Suppressor macrophage treated with lipopolysaccharide for 4 hours (primary cell): ENCODE measurements at places on chromosomes 7 and 10.

- DNase-seq: no peak
Observed at GRCh38 chr7:134512271-134512670, 15.1 kb upstream of the AKR1B10 start.

DNA sequence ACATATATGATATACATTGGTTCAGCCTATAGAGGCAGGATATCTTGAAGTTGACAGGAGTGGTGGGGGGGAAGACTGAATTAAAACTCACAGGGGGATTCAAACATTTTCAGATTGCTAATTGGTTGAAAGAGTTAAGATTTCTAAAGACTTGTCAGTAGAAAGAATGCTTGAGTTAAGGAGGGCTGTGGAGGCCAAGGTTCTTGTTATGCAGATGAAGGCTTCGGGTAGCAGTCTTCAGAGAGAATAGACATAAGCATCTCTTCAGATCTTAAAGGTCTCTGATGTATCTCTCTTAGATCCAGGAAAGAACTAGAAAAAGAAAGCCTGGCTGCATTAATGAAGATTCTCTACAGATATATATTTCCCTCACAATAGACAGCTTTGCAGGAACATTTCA is 209.8 kb upstream of the SEMA3D start:
- DNase-seq: no peak

GRCh38 chr10:62081341-62082270 is 180.1 kb downstream of the ARID5B start:
- peak; percentile 21 for DNase-seq

DNA sequence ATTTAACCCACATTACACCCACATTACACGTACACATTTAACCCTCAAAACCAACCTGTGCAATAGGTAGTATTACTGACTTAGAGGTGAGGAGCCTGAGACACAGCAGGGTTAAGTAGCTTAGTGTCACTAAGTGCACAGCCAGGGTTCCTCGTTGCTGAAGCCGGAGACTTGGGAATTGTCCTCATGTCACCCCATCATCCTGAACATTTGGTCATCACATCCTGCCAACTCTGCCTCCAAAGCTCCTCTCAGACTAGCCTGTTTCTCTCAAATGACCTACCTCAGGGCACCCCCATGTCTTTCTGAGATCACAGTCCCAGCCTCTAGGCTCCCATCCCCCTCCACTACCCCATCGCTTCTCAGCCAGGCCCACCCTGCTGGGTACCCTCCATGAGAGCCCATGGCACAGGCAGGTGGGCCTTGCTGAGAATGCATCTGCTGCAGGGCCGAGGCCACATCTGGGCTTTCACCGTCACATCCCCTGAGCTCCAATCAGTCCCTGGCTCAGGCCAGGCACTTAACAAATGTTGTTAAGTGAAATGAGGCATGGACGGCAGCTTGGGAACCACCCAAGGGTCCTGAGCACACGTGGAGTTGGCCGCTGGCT is 21.1 kb upstream of the PCBD1 start:
- no peak for DNase-seq

- no peak for DNase-seq
Observed at GRCh38 chr10:59799421-59799820, 46.2 kb upstream of the MRLN start.

GRCh38 chr7:108308903-108309302 is 147.3 kb downstream of the NRCAM start:
- DNase-seq: peak; percentile 35

- DNase-seq: no peak
Observed at GRCh38 chr10:71827852-71828251, 23.2 kb downstream of the PSAP start.

GRCh38 chr10:31706464-31707092 is 222.1 kb downstream of the ARHGAP12 start:
- no peak for DNase-seq

- peak; percentile 20 for DNase-seq
Observed at GRCh38 chr10:77925410-77925794, 1.2 kb downstream of the DLG5 start.

DNA sequence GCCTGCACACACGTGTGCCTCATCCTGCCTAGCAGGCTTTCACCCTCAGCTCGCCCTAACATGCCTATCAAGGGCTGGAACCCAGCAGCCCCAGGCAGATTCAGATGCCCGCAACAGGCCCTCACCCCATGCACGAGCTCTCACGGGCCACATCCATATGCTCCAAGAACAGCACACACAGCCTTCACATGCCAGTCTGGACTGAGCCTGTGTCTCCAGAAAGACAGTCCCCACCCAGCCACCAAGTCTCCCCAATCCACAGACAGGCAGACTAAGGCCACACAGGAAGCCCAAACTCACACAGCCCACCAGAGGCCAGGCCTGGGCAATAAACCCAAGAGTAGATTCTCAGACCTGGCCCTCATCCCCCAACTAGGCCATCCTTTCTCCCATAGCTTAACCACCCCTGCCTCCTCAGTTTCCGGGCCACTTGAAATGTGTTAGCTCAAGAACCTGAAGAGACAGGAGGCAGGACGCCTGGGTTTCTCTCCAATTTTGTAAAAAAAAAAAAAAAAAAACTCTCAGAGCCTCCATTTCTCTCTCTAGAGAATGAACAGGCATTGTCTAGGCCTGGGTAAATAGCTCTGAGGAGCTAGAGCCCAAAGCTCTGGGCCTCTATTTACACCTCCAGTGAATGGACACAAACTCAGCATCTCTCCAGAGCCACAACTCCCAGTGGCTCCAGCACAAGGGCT is 6.8 kb downstream of the LDB1 start:
- DNase-seq: no peak

- peak; percentile 32 for DNase-seq
Observed at GRCh38 chr10:30438021-30438850, 4.3 kb downstream of the MAP3K8 start.

- DNase-seq: peak; percentile 16
Observed at GRCh38 chr10:117535298-117536071, 7.1 kb upstream of the EMX2 start.

- no peak for DNase-seq
Observed at GRCh38 chr7:66152371-66153191, 37.9 kb downstream of the CRCP start.

DNA sequence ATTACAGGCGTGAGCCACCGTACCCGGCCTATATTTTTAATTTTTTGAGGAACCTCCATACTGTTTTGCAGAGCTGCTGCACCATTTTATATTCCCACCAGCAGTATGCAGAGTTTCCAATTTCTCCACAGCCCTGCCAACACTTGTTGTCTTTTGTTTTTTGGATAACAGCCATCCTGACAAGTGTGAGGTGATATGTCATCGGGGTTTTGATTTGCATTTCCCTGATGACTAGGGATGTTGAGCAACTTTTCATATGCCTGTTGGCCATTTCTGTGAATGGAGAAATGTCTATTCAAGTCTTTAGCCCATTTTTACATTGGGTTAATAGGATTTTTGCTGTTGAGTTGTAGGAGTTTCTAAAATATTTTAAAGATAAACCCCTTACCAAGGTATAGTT is 22.2 kb downstream of the ENTPD7 start:
- DNase-seq: peak; percentile 77

- DNase-seq: no peak
Observed at GRCh38 chr10:35324196-35324595, 12.1 kb upstream of the CCNY start.

DNA sequence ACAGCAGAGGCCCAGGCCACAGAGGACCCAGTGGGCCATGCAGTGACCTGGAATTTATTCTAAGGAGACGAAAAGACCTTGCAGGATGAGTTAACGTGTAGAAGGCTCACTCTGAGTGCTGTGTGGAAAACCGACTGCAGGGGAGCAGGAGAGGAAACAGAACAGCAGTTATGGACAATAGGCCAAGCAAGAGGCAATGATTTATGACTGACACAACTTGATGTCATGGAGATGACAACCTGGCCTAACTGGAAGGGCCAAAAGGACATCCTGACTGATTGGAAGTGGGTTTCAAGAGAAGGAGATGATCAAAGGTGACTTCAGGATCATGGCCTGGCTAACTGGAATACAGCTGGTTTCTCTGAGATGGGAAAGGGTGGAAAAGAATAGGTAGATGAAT is 70.2 kb upstream of the RAPGEF5 start:
- no peak for DNase-seq

- no peak for DNase-seq
Observed at GRCh38 chr7:123502201-123502600, 32.2 kb downstream of the IQUB start.

DNA sequence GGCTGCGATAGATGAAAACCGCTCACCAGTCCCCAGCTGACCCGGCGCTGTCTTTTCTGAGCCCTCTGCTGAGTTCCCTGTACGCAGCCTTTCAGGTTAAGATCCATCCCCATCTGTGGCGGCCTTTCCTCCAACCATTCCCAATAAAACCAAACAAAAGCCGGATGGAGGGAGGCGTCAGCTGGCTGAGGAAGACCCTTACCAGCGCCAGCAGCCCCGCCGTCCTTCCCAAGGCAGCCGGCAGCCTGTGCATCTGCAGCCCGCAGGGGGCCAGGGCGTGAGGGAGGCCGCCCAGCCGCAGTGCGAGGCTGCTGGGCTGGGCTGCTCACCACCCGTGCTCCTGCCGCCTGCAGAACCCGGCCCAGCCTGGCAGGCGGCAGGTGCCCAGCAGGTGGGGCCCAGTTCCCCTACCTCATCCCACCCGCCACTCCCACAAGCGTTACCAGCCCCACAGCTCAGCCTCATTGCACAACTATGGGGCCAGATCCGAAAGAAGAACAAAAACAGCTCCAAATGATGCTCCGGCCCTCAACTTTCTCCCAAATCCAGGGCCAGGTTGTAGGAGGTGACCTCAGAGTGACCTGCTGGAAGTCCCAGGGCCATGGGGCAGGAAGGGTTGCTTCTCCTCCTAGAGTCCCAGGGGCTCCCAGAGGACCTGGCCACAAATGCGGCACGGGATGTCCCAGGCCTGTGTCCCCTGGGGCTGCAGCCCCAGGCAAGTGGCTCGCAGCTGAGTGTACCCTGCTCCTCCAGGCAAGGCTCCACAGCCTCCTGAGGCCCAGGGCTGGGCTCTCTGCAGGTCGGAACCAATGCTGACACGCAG is 23.8 kb downstream of the PAPOLB start:
- DNase-seq: no peak

DNA sequence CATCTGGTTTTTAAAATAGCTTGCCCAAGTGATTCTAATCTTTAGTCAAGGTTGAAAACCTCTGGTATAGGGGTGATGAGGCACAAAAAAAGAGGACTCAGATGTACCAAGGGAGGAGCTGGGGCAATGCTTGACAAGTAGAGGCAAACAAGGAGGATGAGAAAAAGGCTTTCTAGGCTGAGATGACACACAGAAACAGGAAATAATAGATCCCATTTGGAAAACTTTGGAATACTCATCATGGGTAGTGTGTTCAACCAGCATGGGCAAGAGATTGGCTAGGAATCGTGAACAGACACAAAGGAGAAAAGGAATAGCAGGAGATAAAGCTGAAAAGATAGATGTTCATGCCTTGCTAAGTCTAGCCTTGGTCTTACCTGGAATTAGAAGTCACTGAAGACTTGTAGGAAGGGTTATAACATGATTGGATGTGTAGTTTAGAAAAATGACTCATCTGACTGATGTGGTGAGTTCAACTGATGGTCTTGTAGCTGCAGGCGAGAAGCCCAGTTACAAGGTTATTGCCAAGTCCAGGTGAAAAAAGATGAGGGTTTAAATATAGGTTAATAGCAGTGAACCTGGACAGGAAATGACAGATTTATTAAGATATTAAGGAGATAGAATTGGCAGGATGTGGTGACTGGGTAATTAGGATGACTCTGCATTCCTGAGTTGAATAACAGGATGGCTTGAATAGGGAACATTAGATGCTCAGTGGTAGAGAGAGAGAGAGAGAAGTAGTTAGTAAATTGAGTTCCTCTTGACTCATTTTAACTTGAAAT is 214.0 kb upstream of the LRGUK start:
- DNase-seq: no peak

GRCh38 chr7:105352018-105352612 is 36.6 kb downstream of the SRPK2 start:
- peak; percentile 82 for DNase-seq

DNA sequence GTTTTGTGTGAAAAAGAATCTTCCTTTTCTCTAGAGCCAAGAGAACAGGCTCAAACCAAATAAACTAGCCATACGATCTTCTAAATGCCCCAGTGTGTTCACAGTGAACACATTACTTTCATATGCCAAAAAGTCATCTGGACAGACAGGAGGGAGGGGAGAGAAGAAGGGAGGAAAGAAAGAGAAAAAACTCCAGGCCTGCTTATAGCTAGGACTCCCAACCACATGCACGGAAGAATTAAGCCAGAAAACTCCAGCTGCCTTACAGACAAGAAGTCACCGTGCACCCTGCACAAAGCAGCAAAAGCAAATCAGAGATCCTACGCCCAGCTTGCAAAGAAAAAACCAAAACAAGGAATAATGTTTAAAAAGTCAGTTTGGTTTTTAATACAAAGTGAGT is 34.3 kb downstream of the SNX8 start:
- no peak for DNase-seq
